Activated CD8-positive, alpha-beta memory T cell treated with anti-CD3 and anti-CD28 coated beads for 1 hour (primary cell): ENCODE measurements at places on chromosomes 13 and 19.

- no peak for DNase-seq
Measured at GRCh38 chr19:35518313-35518712, 4.9 kb upstream of the DMKN start.

- DNase-seq, result no peak
Measured at GRCh38 chr19:16442386-16443276, 29.1 kb downstream of the EPS15L1 start.

- no peak for DNase-seq
Measured at GRCh38 chr19:56136362-56136761, 4.7 kb upstream of the ZNF444 start.

DNA sequence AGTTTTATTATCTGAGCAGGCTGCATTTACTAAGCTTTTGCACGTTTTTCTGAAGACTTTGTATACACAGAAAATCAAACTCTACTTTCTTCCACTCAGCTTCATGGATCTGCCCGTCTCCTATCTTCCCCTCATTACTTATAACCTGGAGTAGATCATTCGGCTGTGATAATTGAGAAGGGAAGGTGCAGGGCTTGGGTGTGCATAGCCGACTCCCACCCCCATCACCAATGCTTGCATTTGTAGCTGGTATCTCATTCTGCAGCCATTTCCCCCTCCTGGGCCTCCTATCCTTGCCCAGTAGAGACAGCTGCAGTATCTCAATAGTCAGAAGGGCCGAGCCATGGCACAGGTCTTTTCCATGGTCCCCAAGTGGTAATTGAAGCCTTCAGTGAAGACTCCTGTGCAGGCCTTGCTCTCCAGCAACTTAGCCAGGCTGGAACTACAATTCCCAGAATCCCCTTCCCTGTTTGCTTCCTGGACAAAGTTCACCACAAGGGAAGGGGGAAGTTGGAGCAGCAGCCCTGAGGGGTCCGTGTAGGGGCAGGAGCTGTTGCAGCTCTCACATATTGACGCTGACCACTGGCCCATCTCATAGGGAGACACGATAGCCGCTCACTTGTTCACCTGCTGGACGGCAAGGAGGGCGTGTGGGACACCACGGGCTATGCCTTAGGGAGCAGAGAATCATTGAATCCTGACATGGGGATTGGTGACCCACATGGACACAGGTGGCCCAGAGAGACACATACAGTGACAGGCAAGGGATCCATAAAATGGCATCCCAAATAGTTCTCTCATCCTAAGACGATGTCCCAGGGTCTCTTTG, 2.1 kb upstream of the SIGLEC8 start:
- DNase-seq, result no peak

DNA sequence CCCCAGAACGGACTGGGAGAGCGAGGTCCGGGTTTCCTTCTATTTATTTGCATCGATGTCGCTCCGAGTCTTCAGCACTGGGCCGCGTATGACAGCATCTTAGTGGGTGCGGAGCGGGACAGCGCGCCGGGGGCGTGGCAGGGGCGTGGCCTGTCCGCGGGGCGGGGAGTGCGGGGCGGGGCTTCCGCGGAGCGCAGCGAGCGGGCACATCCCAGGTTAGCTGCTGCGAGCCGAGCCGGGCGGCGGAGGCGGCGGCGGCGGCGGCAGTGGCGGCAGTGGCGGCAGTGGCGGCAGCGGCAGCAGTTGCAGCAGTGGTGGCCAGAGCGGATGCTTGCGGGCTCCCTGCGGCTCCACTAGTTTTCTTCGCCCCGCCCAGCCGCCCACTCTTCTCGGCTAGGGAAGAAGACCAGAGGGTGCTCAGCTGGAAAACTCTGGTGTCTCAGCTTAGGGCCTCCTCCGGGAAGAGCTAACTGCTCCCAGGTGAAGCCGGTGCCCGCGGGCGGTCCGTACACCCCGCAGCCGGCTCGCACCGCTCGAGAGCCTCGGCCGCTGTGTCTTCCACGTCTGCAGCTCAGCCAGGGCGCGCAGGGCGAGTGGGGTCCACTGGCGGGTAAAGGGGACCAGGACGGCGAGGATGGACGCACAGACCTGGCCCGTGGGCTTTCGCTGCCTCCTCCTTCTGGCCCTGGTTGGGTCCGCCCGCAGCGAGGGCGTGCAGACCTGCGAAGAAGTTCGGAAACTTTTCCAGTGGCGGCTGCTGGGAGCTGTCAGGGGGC, at the start of gene GPC5:
Gene GPC5 (plus strand): TSS at position 209 of the 776 bp plus-strand sequence.
- peak; percentile 49 for DNase-seq

DNA sequence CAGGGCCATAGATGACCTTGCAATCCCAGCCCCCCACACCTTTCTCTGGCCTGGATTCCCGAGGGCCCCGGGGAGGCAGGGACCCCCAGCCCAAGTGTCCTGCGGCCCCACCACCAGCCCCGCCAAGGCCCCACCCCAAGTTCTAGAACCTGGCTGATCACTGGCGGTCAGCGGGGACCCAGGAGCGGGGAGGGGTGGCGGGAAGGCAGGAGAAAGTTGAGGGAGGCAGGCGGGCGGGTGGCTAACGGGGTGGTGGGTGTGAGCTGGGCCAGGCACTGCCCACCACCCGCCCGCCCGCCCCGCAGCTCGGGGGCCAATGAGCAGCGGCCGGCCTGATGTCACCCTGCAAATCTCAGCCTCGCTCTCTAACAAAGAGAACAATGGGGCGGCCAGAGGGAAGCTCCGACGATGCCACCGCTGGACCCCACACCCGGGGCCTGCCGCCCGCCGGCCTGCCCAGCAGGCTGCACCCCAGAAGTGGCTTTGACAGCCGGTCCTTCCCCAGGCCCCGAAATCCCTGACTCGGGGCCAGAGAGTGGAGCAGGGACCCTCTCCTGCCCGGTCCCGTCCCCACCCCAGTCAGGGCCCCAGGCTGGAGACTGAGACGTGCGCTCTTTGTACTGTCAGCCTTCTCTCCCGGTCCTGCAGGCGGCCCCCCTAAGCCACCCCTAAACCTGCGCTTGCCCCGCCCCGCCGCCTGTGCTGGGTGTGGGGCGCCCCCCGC, 1.6 kb downstream of the MEX3D start:
- no peak for DNase-seq

- no peak for DNase-seq
Measured at GRCh38 chr13:100859861-100860260, 185.3 kb upstream of the TMTC4 start.
